GM03348 (cell line): ENCODE measurements at places on chromosomes 12 and 14.
A peak's percentile ranks its signal among the peaks of the same experiment; 100 is the strongest.

- DNase-seq: no peak
These were observed 14.8 kb downstream of the RIMKLB start for GRCh38 chr12:8712572-8712971.

GRCh38 chr12:25958428-25959070 is at the start of gene RASSF8:
Gene RASSF8, plus strand, starts transcription at chr12:25958682. Its CDS starts 96,662 bp downstream, at chr12:26055344.
- DNase-seq: peak; percentile 95

DNA sequence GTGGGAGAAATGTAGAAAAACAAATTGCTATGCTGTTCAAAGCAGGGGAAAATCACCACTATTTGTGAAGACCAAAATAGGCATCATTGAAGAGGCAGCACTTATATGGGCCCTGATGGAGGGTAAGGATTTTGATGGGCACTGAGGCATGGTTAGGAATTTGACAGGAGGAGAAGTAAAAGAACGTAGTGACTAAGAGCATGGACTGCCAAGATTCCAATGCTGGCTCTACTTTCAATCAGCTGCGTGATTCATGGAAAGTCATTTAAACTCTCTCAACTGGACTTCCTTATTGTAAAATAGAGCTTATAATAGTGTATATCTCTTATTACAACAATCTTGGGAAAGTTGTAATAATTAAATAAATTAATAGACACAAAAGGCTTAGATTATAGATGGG is 267.7 kb upstream of the G2E3 start:
- DNase-seq: peak; percentile 73

DNA sequence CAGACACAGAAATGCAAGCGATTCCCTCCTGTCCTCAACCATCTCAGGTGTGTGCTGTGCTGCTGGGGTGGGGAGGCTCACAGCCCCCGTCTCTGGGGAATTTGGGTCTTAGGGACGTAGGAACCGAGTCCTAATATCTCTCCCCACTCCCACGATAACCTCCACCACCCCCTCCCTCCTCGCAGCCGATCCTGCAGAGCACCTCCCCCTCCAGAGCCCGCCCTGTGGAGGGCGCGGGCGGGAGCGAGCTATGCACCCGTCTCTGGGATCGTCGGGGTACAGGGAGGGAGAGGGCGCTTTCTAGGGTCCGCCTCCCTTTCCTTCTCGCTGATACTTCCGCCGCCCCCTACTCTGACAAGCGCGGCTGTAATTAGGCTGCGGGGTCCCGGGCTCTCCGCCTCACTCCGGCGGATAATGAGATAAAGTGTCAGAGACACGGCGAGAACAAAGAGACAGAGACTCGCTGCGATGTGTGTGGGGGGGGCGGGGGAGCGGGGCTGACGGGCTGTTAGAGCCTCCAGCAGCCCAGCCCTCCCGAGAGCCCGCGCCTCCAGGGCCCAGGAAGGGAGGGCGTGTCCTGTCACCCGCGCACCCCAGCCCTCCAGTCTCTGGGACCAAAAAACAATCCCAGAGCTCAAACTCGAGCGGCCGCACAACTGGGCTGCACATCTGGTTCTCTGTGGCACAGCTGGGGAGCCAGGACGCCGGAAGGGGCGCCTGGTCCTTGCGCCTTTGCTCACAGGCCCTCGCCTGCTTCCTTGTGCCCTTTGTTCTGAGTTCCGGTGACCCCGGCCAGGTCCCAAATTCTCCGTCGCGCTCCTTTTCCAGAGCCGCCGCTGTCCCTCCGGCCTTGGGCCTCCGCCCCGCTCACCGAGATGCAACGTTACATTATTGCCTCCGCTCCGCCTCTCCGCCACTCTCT is 8.7 kb downstream of the SHMT2 start:
- peak; percentile 49 for DNase-seq

GRCh38 chr14:58919217-58919616 is 269.2 kb upstream of the DAAM1 start:
- no peak for DNase-seq

GRCh38 chr14:105314287-105315200 is at the start of gene PACS2:
Gene PACS2, plus strand, starts transcription at chr14:105314748. Its CDS starts 171 bp downstream, at chr14:105314919.
- DNase-seq: peak; percentile 100

GRCh38 chr14:104976198-104977007 is 1.8 kb downstream of the AHNAK2 start:
- peak; percentile 88 for DNase-seq

DNA sequence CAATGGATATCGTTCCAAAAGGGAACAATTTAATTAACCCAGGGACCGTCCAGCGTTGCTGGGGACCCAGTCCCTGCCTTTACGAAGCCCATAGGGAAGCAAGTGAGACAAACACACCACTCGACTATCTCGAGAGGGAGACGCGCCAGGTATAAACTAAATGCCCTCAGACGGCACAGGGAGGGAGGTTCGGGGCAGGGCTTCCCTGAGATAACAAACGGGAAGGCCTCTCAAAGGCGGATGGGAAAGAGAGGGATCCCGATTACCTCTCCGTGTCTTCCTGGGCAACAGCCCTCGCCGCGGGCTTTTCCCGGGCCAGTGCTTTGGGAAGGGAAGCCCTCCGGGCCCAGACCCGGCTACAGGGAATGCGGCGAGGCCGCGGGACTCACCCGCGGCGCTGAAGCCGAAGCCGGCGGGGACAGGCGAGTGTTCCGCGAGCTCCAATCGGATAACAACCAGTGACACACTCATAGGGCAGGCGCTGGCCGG is 390 bp downstream of the BRAP start:
- DNase-seq: no peak

- no peak for DNase-seq
These were observed 211.9 kb upstream of the ARHGAP5 start for GRCh38 chr14:31864937-31865855.

- no peak for DNase-seq
These were observed 1.3 kb upstream of the MDM2 start for GRCh38 chr12:68806488-68807237.

GRCh38 chr12:13094367-13094766 is 9.1 kb downstream of the GSG1 start:
- DNase-seq: peak; percentile 68

DNA sequence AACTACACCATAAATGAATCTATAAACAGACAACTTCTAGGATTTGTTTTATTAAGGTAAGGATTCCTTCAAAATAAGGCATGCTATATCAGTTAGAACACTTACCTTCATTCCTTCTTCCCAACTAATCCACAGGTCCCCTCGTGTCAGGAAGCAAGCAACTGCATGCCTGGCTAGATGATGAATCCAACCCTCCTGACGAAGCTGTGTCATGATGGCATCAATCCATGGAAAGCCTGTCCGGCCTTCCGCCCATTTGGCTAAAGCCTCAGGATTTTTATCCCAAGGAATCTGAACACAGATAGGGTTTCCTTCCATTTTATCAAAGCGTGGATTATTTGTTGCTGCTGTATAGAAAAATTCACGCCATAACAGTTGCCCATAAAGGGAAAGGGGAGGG is 12.5 kb upstream of the MTERF2 start:
- DNase-seq: peak; percentile 40

DNA sequence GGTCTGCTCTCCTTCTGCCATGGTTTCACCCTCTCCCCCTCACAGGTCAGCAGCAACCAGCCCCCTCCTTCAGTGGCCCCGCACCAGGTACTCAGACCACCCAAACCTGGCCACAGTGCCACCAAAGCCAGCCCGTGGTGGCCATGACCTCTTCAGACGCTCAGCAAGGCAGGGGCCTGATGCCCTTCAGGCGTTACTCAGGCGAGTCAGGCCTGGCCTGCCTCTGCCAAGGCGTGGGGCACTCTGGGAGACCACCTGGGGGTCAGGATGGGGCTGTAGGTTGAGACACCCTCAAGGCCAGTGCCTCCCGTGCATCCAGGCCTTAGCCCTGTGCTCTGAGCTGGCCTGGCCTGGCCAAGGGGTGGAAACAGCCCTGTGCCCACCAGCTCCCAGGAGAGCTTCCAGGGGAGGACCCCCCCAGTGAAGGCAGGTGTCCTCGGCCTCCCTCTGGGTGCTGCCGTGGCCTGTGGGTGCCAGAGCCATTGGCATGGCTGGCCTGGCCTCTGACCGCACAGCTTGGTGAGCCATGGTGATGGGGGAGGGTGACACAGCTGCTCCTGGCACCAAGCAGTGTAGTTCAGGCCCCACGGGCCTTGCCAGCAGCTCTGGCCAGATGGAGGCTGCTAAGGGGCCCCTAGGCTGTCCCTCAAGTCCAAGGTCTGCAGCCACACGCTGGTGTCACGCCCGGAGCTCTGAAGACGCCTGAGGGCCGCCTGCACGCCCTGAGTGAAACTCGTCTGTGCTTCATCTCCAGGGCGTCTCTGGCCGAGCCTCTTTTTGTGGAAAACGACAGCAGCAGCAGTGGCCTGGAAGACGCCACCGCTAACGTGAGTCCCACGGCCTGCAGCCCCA is 15.1 kb downstream of the XRCC3 start:
- no peak for DNase-seq

- DNase-seq: no peak
These were observed 24.7 kb downstream of the ABCD4 start for GRCh38 chr14:74278080-74278479.

- no peak for DNase-seq
These were observed 14.1 kb downstream of the CLEC7A start for GRCh38 chr12:10115890-10116289.

GRCh38 chr12:19547271-19547671 is 108.0 kb downstream of the AEBP2 start:
- DNase-seq: peak; percentile 54

- no peak for DNase-seq
These were observed 9.5 kb downstream of the BDKRB1 start for GRCh38 chr14:96265383-96266095.

DNA sequence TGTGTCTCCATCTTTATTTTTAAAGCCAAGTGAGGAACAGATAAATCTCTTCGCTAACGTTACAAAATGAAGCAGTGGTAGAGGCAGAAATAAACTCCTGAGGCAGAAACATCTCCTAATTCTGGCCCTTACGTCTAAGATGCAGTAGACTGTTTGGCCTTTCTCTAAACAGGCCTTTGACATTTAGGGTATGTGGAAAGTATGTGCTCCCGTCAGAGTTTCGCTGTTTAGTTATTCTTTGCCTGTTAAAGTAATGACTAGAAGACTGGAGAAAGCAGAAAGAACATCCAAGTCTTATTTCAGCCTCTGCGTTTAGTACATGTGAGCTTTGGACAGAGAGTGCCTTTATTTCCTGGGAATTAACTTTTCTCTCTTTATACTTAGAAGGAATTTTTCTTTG is 216.6 kb downstream of the RAD51B start:
- DNase-seq: no peak

DNA sequence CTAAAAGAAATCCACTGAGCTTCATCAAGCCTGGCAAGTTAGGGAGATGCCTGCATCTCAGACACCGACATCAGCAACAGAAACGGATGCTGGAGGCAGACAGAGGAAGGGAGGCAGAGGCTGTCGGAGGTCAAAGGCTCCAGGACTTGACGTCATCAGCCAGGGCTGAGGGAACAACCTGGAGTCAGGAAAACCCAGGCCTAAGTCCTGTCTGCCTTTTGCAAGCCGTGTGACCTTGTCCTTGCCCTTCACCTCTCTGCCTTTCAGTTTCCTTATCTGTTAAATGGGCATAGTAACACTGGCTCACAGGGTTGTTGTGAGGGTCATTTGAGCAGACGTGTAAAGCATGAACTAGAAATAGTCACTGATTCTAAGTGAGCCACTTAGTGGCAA is 194.2 kb downstream of the BCL11B start:
- DNase-seq: no peak

GRCh38 chr12:89267404-89267803 is 84.9 kb downstream of the DUSP6 start:
- no peak for DNase-seq

- no peak for DNase-seq
These were observed 197.0 kb downstream of the CCER1 start for GRCh38 chr12:90757957-90758356.

DNA sequence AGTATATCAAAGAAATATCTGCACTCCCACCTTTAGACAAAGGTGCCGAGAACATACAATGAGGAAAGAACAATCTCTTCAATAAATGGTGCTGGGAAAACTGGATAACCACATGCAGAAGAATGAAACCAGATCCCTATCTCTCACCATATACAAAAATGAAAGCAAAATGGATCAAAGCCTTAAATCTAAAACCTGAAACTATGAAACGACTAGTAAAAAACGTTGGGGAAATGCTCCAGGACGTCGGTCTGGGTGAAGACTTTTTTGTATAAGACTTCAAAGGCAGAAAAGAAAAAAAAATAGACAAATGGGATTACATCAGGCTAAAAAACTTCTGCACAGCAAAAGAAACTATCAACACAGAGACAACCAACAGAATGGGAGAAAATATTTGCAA is 83.8 kb downstream of the PPM1A start:
- no peak for DNase-seq

- DNase-seq: no peak
These were observed 479.2 kb downstream of the RMST start for GRCh38 chr12:97941686-97942354.

DNA sequence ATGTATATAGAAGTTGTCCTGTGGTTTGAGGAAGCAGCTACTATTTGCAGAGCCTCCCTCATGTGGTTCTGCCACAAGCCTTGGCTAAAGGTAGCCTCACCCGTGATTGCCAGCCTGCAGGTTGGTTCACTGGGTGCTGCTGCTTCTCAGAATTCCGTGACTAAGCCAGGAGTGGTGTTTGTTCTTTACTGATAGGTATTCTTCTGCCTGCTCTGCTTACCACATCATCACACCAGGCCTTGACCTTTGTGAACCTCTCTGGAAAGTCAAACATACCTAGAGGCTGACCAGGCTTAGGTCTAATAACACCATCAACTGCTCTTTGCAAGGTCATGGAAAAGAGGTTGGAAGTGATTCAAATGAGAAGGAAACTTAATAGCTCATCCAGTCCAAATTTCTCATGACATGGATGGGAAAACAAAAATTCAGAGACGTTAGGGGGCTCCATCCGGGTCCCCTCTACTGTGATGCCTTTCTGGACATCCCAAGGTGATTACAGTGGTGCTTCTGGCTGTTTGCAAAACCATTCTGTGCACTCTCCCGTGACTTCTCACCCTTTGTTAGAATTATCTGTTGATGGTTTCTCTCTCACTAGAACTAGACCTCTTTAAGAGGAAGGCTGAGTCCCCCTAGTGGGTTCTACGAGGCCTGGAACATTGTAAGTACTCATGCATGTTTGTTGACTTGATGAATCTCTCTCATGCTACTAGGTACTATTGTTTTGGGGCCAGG is 8.5 kb upstream of the SOCS2 start:
- DNase-seq: peak; percentile 8
